ENCODE measurements at places on chromosomes 3 and 15. TPM values are rescaled to one million over a fixed set of nuclear protein-coding genes. Genes with fewer than 3 reads are reported as not detected.

Gene PLA2G4E
- 1.1 TPM for total RNA-seq

Gene SLC25A38
- total RNA-seq, result 28.4 TPM

DNA sequence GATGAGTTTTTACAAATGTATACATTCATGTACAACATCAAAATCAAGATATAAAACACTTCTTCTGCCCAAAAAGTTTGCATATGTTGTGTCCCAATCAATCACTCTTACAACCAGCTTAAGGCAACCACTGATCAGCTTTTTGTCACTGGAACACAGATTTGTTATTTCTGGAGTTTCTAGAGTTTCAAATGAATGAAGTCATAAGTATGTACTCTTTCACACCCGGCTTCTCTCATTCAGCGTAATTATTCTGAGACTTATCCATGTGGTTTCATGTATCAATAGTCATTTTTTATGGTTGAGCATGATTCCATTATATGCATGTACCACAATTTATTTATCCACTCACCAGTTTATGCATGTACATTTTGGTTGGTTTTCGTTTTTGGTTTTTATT, 53.0 kb upstream of the CORO2B start:
- H3K4me3 ChIP-seq, result no peak overlapping the region
- H3K4me1 ChIP-seq, result no peaks in the 10 kb centered on the region
- no peaks in the 10 kb centered on the region for H3K27me3 ChIP-seq
- no peaks in the 10 kb centered on the region for H3K36me3 ChIP-seq
- no peak for DNase-seq

- no peaks in the 10 kb centered on the region for H3K4me1 ChIP-seq
- no peak overlapping the region for H3K4me3 ChIP-seq
- H3K36me3 ChIP-seq, result no peaks in the 10 kb centered on the region
- no peak for DNase-seq
- H3K27me3 ChIP-seq, result no peaks in the 10 kb centered on the region
Measured at GRCh38 chr15:96038650-96039049, 291.9 kb upstream of the NR2F2 start.

GRCh38 chr3:32975891-32976595, 24.6 kb downstream of the CCR4 start:
- H3K27me3 ChIP-seq, result peaks cover 3% of the 10 kb centered on the region
- no peak overlapping the region for H3K27ac ChIP-seq
- DNase-seq, result no peak
- H3K36me3 ChIP-seq, result no peaks in the 10 kb centered on the region
- H3K4me1 ChIP-seq, result no peaks in the 10 kb centered on the region

DNA sequence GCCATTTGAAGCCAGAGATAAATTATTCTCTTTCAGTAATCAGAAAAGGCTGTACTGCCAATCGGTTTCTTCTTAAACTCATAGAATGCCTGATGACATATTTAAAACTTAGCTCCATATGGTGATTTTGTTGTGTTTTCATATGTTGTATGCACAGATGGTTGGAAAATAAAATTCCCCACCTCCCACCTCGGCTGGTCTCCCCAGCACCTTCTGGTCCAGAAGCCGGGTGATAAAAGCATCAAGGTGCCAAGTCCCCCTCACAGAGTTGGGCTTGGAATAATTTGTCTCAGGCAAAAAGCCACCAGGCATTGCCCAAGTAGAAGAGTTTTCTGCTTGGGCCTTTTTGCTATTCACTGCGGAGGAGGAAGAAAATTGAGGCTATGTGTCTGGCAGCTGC, 18.4 kb downstream of the LARS2 start:
- H3K4me1 ChIP-seq, result peaks cover 8% of the 10 kb centered on the region
- H3K27me3 ChIP-seq, result no peaks in the 10 kb centered on the region
- peaks cover 38% of the 10 kb centered on the region for H3K36me3 ChIP-seq
- H3K27ac ChIP-seq, result no peak overlapping the region

Gene CSNK1G1
- total RNA-seq, result 19.8 TPM

GRCh38 chr3:173618703-173619102, 221.2 kb downstream of the NLGN1 start:
- DNase-seq, result no peak
- H3K4me3 ChIP-seq, result no peak overlapping the region
- no peaks in the 10 kb centered on the region for H3K36me3 ChIP-seq
- no peaks in the 10 kb centered on the region for H3K27me3 ChIP-seq
- no peak overlapping the region for H3K27ac ChIP-seq

DNA sequence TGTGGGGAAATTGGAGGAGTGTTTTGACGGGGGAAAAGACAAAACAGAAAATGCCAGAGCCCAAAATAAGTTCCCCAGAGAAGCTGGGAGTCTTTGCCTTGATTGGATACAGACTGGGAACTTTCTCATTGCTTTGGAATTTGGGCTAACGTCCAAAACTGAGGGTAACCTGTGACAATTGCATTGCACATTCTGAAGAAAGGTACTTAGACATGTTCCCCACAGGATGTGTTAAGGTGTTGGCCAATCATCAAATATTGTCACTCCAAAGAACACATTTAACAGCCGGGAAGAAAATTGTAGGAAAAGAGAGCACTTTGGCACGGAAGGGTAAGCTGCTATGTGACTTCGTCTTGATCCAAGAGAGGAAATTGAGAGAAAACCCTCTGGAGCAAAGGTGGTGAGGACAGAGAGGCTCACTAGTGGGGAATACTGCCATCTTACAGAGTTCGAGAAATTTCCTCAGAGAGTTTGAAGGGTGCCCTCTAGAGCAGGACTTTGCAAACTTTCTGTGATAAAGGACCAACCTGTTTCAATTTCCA, 619.5 kb upstream of the TBL1XR1 start:
- H3K36me3 ChIP-seq, result no peaks in the 10 kb centered on the region
- H3K4me3 ChIP-seq, result no peak overlapping the region
- H3K27me3 ChIP-seq, result no peaks in the 10 kb centered on the region
- H3K4me1 ChIP-seq, result peaks cover 13% of the 10 kb centered on the region
- DNase-seq, result no peak

Gene SERPINI1
- total RNA-seq, result 6.7 TPM

DNA sequence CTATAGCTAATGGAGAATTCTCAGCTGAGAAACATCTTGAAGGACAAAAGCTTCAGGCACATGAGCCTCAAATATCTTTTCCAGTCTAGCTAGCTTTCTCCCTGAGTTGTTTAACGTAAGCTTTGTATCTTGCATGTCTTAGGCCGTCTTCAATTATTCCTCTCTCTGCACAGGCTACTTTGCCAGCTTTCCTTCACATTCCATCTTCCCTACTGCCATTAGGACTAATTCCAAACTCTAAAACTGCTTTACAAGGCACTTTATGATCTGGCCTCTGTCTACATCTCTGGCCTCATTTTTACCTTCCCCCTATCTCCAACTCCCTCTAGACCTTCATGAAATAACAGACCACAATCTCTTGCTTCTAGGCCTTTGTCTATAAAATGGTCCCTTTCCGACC, 171.4 kb downstream of the GREM1 start:
- H3K4me1 ChIP-seq, result no peaks in the 10 kb centered on the region
- H3K4me3 ChIP-seq, result no peak overlapping the region
- no peaks in the 10 kb centered on the region for H3K36me3 ChIP-seq
- no peaks in the 10 kb centered on the region for H3K27me3 ChIP-seq
- no peak overlapping the region for H3K27ac ChIP-seq

- H3K27ac ChIP-seq, result no peak overlapping the region
- peaks cover 4% of the 10 kb centered on the region for H3K36me3 ChIP-seq
- no peaks in the 10 kb centered on the region for H3K27me3 ChIP-seq
- H3K4me3 ChIP-seq, result no peak overlapping the region
- no peaks in the 10 kb centered on the region for H3K4me1 ChIP-seq
- DNase-seq, result no peak
Measured at GRCh38 chr3:11254876-11255275, 17.3 kb upstream of the ATG7 start.

DNA sequence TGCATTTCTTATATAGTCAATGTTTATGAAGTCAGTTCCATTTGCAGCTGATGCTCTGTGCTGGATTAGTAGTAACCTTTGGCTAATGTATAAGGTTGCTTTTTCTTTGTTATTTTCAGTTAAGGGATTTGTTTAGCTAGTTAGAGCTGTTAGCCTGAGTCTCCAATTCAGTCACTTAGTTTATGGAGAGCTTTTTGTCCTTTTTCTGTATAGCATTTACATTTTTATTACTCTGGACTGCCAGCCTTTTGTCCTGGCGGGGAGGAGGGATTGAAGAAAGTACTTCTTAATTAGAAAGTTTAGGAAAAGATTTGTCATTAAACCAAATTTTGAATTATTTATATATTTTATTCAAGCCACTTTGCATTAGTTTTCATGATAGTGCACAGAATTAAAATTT, 52.0 kb downstream of the DNAJC13 start:
- H3K4me1 ChIP-seq, result no peaks in the 10 kb centered on the region
- H3K27ac ChIP-seq, result no peak overlapping the region
- no peaks in the 10 kb centered on the region for H3K27me3 ChIP-seq
- H3K4me3 ChIP-seq, result no peak overlapping the region
- H3K36me3 ChIP-seq, result peaks cover 68% of the 10 kb centered on the region
- DNase-seq, result no peak

DNA sequence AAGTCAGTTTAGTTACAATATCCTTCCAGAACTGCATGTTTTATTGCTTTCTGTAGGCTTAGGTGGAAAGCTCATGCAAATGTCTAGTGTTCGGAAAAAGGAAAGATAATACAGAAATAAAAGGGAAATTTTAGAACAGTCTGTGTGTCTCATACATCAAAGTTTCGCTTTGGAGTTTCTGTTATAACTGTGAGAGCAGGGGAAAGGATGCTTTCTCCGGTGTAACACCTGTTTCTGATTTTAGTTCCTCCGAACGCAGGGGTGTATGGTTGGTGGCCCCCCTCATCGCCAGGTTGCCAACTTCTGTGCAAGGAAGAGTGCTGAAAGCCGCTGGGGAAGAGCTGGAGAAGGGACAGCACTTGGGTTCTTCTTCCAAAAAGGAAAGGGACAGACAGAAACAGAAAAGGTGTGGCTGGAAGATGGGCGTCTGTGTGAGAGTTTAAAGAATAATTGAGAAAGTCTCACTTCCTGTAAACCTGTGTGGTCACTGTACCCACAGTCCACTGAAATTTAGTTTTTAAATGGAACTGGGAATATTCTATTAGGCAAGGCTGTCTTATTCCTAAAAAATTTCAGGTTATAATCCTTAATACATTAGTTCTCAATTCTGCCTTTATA, 6.7 kb downstream of the P2RY12 start:
- no peaks in the 10 kb centered on the region for H3K27me3 ChIP-seq
- DNase-seq, result no peak
- H3K4me1 ChIP-seq, result peaks cover 3% of the 10 kb centered on the region
- no peak overlapping the region for H3K27ac ChIP-seq

DNA sequence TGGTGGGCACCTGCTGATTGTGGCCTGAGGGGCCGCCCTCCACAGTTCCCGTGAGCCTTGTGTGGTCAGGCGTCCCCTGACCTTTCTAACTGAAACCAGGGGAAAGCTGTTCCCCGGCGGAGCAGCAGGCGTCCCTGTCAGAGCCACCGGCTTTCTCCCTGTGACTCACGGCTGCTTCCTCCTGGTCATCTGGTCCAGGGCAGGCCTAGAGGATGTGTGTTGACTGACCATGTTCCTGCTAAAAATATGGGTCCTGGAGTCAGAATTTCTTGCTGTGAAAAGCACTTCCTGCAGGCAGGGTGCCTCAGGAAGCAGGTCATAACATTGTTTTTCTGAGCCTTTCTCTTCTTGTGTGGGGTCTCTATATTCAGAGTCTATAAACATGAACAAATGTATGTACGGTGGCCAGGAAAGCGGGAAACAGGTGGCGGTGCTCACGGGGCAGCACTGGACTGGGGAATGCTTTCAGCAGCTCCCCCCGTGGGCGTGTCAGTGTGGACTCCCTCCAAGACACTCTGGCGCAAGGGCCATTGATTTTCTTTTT, 38.4 kb upstream of the CGNL1 start:
- H3K4me1 ChIP-seq, result peaks cover 20% of the 10 kb centered on the region
- no peaks in the 10 kb centered on the region for H3K27me3 ChIP-seq
- no peak for DNase-seq
- H3K4me3 ChIP-seq, result no peak overlapping the region
- H3K36me3 ChIP-seq, result no peaks in the 10 kb centered on the region

GRCh38 chr15:26580943-26581342, 191.9 kb downstream of the GABRB3 start:
- no peak overlapping the region for H3K4me3 ChIP-seq
- H3K36me3 ChIP-seq, result no peaks in the 10 kb centered on the region
- no peaks in the 10 kb centered on the region for H3K4me1 ChIP-seq
- no peak overlapping the region for H3K27ac ChIP-seq
- no peak for DNase-seq

DNA sequence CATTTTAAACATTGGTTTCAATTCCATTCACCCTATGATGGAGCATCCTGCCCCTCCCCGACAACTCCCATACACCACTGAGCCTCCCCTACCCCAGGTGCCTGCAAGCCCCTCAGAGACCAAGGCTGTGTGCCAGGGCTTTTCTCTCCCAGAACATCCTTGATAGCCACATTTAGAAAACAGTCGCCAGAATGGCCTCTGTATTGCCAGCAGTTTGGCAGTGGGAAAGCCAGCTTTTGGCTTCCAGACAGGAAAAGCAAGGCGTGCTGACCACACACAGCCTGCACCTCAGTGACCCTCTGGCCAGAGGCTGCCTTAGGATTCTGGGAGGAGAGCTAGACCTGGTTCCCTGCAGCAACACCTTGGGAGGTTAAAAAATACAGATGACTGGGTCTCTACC, 18.2 kb upstream of the HRH1 start:
- no peaks in the 10 kb centered on the region for H3K36me3 ChIP-seq
- H3K4me1 ChIP-seq, result peaks cover 17% of the 10 kb centered on the region
- H3K4me3 ChIP-seq, result no peak overlapping the region
- no peaks in the 10 kb centered on the region for H3K27me3 ChIP-seq
- H3K27ac ChIP-seq, result no peak overlapping the region
- DNase-seq, result no peak

Gene PLAAT1
- not detected for total RNA-seq

Gene CCR9
- total RNA-seq, result not detected

DNA sequence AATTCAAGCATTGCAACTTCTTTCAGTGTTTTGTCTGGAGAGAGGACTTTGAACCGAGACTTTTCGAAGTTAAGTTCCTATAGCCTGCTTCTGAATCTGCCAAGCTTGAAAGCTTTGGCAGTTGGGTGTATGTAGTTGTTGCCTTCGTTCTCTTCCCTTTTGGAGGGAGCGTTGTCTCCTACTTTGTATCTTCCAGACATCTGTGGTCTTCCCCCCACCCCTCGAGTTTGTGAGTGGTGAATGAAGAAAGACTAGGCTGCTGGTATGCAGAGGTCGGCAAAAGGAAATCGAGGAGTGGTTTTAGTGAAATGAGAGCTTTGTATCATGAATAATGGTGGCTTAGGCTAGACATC, 1.3 kb downstream of the CTNNB1 start:
- peak overlapping the region; percentile 67 for H3K4me3 ChIP-seq
- peaks cover 44% of the 10 kb centered on the region for H3K4me1 ChIP-seq
- no peaks in the 10 kb centered on the region for H3K36me3 ChIP-seq
- no peaks in the 10 kb centered on the region for H3K27me3 ChIP-seq
- DNase-seq, result no peak

Gene ADCY5
- total RNA-seq, result 5.6 TPM
